ENCODE measurements at places on chromosomes 1 and 21.

DNA sequence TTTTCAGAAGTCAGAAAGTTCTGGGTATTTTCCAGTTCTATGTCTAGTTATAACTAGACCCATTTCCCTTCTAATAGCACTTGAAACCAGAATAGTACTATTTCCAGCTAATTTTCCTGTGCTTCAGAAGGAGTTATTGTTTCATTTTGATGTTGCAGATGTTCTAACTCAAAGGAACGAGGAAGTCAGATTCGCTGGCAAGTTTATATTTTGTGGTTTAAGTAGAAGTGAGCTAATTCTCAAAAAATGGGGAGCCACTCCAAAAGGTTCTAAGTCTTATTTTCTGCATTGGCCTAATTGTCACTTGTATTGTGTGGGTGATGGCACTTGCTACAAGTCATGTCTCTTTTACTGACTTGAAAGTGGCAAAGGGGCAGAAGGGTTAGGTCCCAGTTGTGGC is 18.1 kb downstream of the CCDC185 start:
- DNase-seq: no peak

DNA sequence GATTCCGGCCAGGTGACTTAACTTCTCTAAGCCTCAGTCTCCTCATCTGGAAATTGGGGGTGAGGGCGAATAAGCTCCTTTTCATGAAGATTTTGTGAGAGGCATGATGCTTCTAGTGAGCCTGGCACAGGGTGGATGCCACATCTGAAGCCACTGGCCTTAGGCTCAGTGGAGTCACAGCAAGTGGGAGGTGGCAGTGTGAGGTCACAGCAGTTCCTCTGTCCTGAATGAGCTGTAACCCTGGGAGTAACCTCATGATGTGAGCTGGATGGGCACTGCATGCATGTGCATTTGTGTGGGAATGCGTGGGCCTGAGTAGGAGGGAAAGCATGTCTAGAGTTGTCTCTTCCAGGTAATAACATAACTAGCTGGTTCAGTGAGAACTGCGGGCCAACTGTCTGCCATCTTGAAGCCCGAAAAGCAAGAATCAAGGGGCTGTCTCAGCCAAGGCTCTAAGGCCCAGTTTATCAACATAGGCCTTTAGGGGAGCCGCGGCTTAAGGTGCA is 27.0 kb upstream of the HTR1D start:
- no peak for DNase-seq

GRCh38 chr1:244065960-244066388 is 14.9 kb downstream of the ZBTB18 start:
- no peak for DNase-seq

GRCh38 chr1:17909634-17910033 is 154.5 kb downstream of the ACTL8 start:
- no peak for DNase-seq

DNA sequence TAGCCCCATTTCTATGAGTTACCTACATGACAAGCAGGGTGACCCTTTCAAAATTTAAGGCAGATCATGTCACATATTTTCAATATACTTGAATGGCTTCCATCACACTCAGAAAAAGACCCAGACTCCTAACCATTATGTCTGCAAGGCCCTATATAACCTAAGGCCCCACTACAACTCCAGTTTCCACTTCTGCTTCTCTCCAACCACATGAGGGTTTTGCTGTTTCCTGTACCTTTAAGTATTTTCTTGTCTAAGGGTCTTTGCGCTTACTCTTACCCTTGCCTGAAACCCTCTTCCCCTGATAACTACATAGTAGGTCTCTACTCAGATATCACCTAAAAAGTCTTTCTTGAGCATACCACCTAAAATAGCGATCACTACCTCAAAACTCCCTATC is 46.1 kb downstream of the SGIP1 start:
- no peak for DNase-seq

DNA sequence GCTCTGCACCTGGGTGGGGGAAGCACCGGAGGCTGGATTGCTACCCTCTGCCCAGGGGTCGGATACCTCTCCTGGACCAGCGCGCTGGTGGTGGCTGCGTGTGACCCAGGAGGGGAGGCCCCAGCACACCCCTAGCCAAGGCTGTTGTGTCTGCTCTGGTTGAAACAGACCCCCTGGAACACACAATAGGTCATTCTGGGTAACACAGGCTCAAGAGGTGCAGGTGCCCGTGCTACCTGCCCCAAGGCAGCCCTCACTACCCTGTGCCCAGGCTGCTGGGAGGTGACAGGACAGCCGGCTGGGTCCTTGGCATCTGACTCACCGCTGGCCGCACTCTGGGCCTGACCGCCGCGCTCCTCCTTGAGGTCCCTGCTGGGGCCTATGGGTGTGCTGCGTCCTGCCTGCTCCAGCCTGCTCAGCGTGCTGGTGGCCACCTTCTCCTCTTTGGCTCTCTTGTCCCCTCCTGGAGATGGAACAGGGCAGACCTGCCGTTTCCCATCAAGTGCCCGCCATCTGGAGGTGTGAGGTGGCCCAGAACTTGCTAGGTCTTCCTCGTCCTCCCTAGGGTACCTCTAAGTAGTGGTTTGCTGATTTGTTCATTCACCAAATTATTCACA is 30.0 kb downstream of the ZBTB17 start:
- no peak for DNase-seq

GRCh38 chr1:223338811-223339746 is 24.9 kb downstream of the SUSD4 start:
- no peak for DNase-seq

GRCh38 chr1:99749504-99750347 is 16.7 kb downstream of the FRRS1 start:
- DNase-seq: no peak

DNA sequence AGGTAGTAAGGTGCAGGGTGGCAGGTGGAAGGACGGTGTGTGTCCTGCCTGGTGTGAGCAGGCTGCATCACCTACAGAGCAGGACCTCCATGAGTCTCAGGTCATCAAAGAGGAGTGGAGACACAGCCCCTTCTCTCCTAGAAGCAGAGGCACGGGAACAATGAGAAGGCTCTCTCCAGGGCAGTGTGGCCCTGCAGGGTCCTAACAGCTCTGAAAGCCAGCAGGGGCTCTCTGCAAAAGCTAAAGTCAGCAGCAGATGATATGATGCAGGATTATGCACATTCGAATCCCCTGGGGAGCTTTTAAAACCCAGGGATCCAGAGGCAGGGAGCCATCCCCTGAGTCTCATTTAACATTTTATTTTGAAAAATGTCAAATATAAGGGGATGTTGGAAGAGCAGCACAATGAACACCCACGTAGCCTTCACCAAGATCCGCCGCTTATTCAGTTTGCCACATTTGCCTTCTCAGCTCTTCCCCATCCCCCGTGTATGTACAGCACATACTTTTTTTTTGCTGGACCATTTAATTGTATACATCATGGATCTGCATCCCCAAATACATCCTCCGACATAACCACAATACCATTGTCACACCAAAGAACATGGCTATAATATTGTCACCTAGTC is 88.1 kb downstream of the CNIH3 start:
- DNase-seq: no peak

- no peak for DNase-seq
Observed at GRCh38 chr1:98422816-98423215, 238.7 kb upstream of the SNX7 start.

DNA sequence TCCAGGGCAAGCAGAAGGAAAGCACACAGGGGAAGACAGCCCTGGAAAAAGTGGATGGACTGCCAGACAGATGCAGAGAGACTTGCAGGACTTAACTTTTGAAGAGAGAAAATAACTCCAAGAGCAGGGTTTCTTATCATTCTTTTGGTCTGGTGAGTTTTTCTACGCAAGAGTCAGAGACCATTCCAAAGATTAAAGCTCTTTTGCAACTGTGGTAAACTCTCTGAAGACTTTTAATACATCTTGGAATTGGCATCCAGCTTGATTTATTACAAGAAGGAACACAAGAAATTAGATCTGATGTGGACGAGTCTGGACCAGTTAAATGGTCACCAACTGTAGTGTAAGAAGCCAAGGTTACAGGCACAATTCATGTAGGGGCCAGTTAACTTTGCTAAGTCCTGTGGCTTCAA is 153.4 kb downstream of the SIPA1L2 start:
- DNase-seq: no peak

- no peak for DNase-seq
Observed at GRCh38 chr1:107291987-107292386, 151.1 kb downstream of the NTNG1 start.

DNA sequence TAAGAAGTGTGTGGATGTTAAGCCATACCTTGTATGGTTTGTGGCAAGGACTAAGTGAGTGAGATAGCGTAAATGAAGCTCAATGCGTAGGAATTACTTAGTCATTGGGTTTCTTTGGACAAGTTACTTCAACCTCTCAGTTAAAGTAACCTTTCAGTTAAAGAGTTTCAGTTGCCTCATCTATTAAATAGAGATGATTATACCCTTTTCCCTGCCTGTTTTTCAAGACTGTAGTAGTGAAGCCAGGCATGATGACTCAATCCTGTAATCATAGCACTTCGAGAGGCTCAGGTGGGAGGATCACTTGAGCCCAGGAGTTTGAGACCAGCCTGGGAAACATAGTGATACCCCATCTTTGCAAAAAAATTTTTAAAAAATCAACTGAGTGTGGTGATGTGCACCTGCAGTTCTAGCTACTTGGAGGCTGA is 6.3 kb downstream of the ZMPSTE24 start:
- DNase-seq: no peak
